T-cell (primary cell): ENCODE measurements at places on chromosomes 7 and 10.

GRCh38 chr7:43639858-43640491 is 57.1 kb downstream of the STK17A start:
- DNase-seq = no peak

- no peak for DNase-seq
Measured at GRCh38 chr7:103466814-103467213, 20.8 kb upstream of the SLC26A5 start.

DNA sequence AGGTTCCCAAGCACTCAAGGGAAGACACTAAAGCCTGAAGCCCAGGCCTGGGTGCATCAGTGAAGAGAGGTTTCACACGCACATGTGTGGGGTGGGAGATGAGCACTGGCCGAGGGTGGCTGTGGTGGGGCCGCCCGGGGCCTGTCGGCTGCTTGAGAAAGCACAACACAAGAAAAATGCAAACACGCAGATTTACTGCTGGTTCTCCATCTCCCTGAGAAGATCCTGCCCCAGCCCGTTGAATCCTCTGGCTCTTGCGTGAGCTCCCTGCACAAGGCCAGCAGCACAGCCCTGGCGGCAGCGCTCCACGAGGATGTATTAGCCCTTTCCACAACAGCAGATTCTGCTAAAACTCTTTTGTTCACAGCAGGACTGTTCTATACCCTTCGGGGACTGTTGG is 6.2 kb downstream of the ZNF511 start:
- no peak for DNase-seq

DNA sequence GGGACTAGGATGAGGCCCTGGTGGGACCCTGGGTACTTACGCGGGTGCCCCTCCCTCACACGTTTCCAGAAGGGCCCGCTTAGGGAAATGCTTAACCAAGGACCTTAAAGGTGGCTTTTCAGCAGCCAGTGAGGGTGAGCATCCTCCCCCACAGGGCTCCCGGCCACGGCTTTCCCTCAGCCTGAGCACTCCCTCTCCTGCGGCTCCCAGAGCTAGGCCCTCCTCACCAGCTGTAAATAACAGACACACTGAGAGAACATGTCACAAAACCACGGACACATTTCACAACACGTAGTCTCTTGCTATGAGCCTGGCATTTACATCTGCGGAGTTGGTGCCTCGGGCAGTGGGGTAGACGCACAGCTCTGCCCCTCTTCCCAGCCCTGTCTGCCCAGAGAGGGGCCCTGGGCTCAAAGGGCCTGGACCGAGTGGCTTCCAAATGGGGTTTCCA is 25.2 kb downstream of the GRID1 start:
- DNase-seq = no peak

DNA sequence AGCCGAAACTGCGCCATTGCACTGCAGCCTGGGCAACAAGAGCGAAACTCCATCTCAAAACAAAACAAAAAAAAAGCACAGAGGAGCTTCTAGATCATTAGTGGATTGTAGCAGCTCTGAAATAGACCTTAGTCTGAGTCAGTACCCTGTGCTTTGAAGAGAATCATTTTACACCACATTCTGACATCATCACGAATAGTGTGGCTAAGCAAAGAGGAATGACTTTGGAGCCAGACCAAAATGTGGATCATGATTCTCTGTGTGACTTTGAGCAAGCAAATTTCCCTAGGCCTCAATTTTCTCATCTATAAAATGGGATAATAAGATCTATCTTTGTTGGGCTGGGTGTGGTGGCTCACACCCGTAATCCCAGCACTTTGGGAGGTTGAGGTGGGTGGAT is 618.9 kb downstream of the CALN1 start:
- no peak for DNase-seq

- DNase-seq = no peak
Measured at GRCh38 chr7:155418941-155419755, 38.8 kb upstream of the EN2 start.

- peak; percentile 11 for DNase-seq
Measured at GRCh38 chr10:98170249-98171117, 36.0 kb downstream of the R3HCC1L start.

- DNase-seq = no peak
Measured at GRCh38 chr7:134766779-134767519, 12.5 kb upstream of the CALD1 start.

GRCh38 chr7:112104120-112104519 is 102.1 kb downstream of the DOCK4 start:
- DNase-seq = no peak

DNA sequence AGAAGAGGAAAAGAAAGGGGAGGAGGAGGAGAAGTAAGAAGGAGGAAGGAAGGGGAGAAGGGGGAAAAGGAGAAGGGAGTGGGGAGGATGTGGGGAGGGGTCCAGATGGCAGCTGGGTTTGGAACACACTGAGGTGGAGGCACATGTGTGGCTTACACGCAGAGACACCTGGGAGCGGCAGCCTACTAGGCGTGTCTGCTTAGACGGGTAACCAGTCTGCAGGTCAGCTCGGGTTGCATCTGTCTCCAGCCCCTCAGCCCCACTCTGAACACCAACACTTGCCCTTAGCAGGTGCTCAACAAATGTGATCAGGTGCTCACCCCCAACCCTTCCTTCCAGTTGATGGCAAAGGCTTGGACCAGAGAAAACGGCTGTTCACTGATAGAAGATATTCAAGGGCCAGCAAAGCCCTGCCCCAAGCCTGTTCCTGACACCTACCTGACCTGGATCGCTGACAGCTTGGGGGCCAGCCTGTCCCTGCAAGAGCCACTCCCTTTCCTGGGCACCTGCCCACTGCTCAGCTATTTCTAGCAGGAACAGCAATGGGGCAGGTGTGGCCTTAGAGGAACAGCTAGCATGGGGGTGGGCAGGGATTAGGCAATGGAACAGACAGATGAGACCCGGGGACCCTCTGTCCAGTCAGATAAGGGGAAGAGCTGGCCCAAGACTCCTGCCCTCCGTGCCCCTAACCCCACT is 70.5 kb downstream of the SH3PXD2A start:
- no peak for DNase-seq

DNA sequence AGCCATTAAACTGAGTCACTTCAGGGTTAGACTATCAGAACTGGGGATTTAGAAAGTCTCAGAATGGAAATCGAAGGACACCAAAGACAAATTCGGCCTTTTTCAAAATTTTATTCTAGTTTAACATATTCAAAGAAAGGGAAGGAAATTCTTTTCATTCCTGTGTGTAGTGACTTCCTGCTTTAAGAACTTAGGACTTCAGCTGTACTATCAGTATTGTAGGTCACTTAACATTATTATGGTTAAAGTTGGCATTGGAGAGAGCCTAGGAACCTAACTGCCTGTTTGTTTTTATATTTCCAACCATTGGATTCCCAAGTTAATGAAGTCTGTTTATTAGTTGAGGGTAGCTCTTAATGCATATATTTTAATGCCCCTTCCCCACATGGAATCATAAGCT is 63.7 kb downstream of the PTEN start:
- no peak for DNase-seq

DNA sequence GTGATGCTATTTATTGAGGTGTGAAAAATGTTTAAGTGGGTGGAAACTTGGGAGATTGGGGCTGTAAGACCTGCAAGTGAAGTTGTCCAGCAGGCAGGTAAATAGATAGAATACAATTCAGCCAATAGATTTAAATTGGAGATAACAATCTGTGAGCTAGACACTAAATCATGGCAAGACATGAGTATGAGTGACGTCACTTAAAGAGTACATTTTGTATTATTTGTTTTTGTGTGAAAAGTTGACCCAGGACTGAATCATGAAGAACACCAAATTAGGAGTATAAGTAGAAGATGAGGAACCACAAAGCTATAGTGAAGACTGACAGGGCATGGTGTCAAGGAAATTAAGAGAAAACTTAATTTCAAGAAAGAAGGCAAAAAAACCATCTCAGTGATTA is 249.1 kb upstream of the SEMA3C start:
- DNase-seq = no peak

- no peak for DNase-seq
Measured at GRCh38 chr7:68243128-68243527, 1246.5 kb downstream of the TYW1 start.

DNA sequence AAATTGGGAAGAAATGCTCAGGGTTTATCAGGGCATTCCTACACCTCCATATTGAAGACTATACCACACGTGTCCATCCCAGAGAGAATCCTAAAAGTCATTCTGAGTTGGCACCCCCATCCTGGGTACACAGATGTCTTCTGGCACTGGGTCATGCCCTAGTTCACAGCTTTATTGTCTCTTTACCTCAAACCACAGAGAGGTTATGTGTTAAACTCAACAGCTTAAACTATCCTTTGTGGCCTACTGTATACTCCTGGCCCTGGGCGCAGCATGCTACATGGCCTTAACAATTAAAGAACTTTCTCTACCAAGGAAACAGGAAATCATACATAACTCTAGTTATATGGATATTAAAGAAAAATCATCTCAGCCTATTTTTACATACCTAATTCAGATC is 115.6 kb upstream of the SEM1 start:
- DNase-seq = no peak

GRCh38 chr7:42914421-42915045 is 2.7 kb upstream of the C7orf25 start:
- no peak for DNase-seq

DNA sequence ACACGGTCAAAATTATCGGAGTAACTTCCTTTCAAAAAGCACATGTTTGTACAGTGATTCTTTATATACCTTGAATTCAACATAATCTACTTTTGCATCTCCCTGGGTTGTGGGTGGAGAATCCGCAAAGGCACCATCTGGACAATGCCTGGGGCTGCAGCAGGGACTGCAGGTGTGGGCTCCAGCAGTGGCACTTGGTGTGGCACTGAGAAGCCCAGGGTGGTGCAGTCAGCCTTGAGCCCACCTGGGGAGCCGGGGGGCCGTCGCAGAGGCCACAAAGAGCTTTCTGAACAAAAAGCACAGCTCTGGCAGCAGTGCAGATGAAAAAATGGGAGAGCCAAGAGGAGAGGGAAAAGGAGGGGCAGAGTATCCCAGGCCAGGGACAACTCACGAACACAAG is 22.2 kb downstream of the PARD3 start:
- DNase-seq = no peak

GRCh38 chr7:155455776-155456737 is 1.9 kb upstream of the EN2 start:
- no peak for DNase-seq

GRCh38 chr7:68699090-68699711 is 899.1 kb upstream of the AUTS2 start:
- no peak for DNase-seq

DNA sequence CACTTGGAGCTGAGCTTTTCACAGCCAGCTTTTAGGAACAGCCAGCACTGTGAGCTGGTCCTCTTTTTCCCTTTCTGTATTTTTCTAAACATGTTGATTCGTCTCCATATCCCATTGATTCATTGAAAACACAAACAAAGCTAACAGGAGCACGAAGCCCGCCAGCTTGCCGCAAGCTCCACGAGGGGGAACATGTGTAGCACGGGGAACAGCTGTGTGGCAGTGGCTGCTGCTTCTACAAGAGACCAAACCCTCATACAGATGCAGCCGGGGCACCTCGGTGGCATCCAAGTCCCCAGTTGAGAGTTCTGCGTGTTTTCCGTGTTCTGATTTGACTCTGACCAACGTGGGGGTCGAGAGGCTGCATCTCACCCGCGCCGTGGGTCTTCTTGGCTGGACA is 80.8 kb upstream of the SH2B2 start:
- DNase-seq = no peak

- no peak for DNase-seq
Measured at GRCh38 chr10:51082857-51083256, 8.6 kb downstream of the PRKG1 start.

DNA sequence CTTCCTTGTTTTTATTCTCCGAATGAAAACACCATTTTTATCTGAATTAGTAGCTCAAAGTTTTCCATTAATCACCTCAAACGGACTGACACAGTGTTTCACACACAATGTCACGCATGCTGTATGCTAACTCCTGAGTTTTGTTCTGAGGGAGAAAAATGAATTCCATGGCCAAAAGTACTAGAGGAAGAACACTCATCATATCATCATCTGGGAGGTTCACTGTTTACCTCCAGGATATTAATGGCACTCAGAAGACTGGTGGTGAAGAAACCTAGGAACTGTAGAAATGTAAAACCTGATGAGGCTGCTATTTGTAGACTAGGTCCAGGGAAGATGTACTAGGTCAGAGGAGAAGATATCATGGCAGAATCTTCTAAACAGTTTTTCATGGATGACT is 395.6 kb upstream of the ETV1 start:
- no peak for DNase-seq

GRCh38 chr10:34580643-34581042 is 234.5 kb downstream of the PARD3 start:
- no peak for DNase-seq

DNA sequence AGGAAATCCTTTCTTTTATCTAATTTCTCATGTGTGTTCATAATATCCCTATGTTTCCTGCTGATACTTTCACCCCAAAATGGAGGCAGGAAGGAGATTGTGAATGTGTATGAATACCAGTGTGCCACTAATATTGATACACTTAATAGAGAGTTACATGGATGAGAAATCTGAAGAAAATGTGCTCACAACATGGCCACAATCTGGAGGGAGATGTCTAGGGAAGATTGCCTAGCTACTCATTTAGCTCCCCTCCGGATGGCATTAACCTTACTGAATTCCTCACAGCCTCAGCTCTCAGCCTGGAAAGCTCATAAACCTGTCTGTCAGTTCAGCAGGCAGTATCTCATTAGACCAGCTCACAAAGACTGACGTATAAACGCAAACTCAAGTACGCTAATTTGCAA is 23.4 kb upstream of the DMTF1 start:
- no peak for DNase-seq

- no peak for DNase-seq
Measured at GRCh38 chr10:72653383-72654096, 27.7 kb upstream of the MICU1 start.

GRCh38 chr10:124935946-124936345 is 6.0 kb upstream of the ZRANB1 start:
- no peak for DNase-seq

- DNase-seq = no peak
Measured at GRCh38 chr7:139683137-139683921, 94.5 kb downstream of the HIPK2 start.

DNA sequence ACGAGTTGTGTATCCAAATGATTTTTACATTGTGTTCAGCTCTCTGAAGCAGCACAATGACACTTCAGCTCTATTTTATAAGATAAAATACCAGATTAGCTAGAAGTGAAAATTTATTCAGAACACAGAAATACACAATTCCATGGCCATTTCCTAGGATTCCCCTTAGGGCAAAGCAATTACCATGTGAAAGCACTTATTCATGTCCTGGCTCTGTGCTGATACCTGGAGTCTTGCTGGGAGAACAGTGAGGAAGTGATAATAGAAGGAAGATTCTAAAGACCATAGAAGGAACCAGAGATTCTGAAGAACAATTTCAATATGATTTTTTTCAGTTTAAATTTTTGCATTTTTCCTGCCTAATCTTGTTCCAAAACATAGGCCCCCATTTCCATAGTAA is 657.4 kb upstream of the ZWINT start:
- DNase-seq = no peak
